ENCODE measurements at places on chromosomes 6 and 20.

- DNase-seq = no peak
Measured at GRCh38 chr6:152170702-152171667, 363.5 kb downstream of the ESR1 start.

GRCh38 chr20:1215386-1216170 is 10.3 kb upstream of the RAD21L1 start:
- peak; percentile 12 for DNase-seq

- DNase-seq = no peak
Measured at GRCh38 chr6:139402876-139403386, 28.5 kb upstream of the CITED2 start.

DNA sequence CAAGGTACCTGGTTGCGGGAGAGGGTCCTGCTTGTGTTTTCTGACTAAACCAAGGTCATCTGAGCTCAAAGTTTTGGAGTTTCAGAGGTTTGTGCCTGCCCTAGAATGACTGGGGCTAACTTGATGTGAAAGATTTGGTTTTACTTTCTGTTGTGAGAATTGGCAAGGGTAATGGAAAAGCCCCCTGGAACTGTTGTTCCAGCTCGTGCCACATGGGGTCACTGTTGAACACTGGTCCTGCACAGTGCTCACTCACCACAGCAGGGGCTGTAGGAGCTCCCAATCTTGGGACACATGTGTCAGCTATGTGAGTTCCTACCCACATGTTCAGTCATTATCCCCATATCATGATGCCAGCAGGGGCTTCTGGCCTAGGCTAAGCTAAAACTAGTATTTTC is 6.5 kb downstream of the TGM6 start:
- DNase-seq = no peak

- DNase-seq = no peak
Measured at GRCh38 chr6:33117811-33118277, 42.1 kb downstream of the HLA-DPB1 start.

- no peak for DNase-seq
Measured at GRCh38 chr6:27809067-27809938, 102.9 kb downstream of the OR2B2 start.

DNA sequence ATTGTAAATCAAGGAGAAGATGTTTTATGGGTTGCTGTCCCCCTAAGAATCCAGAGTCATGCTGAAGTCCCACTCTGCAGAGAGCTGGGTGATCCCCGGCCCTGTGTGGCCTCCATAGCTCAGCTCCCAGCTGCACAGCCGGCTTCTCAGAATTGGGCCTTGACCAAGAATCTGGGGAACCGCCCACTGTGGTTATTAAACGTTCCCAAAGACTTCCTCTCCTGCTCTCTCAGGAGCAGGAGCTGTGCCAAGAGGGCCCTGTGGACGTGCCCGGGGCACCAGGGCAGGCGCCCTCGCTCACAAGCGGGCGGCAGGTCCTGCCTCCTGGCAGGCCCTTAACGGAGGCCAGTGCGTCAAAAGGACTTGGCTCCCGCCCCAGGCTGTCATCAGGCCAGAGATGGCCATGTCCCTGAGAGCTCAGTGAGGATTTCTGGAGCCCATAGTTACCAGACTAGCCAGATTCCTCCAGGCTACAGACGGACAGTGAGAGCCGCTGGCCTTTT is 30.4 kb downstream of the ZC3H12D start:
- no peak for DNase-seq

DNA sequence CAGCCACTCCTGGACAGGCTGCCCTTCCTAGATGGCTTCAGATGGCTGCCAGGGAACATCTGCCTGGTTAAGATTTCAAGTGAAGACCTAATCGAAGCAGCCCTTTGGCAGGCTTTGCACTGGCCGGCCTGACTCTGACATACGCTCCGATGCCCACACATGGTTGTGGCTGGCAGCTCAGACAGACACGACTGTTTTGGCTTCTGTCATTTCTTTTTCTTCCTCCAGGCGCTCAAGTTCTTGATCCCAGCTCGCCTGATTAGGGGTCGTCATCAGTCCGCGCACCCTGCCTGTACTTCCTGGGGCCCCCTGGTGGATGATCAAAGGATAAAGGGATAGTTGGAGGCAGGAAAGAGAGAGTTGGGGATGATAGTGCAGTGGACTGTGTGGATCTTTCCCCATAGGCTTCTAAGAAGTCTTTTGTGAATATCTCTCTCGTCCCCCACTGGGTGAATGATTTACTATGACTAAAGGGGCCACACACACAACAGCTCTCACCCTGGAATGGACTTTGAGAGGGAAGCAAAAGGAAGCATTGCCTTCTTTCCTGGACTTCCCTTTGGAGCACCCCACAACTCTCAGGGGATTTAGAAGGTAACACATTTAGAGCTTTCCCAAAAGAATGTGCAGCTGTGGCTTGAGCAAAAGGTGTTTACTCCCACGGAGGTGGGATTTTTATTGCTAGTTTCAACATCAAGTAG is 21.4 kb upstream of the TRAM2 start:
- DNase-seq = no peak

GRCh38 chr6:158377860-158378259 is 65.6 kb downstream of the TULP4 start:
- no peak for DNase-seq

DNA sequence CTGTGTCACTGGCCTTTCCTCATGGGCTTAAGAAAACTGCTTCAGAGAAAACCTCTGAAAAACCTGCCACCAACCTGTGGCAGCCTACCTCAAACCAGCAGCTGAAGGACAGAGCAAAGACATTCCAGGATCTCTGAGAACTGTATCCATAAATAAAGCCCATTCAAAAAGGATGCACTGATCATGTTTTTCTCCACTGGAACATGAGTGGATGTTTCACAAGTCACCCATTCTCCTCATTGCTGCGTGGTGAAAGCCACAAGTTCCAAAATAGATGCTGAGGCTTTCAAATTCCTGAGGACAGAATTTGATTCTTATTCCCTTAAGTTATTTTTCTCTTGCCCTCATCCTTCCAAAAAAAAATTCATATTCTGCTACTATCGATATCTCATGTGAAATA is 280.6 kb downstream of the KHDC1L start:
- no peak for DNase-seq

- no peak for DNase-seq
Measured at GRCh38 chr6:131251590-131252199, 116.4 kb downstream of the AKAP7 start.

DNA sequence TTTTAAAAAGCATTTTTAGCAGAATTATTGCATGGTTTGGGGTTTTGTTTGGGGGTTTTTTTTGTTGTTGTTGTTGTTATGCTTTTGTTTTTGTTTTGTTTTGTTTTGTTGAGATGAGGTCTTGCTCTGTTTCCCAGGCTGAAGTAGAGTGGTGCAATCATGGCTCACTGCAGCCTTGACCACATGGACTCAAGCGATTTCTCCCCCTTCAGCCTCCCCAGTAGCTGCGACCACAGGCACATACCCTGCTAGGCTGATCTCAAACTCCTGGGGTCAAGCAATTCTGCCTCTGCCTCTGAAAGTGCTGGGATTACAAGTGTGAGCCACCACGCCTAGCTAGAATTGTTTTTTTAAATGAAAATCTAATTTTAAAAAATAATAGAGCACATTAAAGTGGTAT is 35.7 kb downstream of the UBR2 start:
- DNase-seq = no peak

DNA sequence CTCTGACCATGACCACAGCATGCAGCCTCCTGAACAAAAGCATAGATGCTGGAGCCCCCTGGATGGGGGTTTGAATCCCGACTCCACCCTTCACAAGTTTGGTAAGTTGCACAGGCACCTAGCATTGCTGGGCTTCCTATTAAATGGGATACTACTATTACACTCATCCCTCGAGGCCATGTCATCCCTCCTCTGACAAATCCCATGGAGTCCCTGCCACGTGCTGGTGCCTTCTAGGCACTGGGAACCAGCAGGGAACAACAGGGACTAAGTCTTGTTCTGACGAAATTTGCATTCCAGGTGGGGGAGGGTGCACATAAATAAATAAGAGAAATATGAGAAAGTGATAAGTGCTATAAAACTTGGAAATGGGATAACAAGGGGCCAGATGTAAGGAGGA is 15.3 kb upstream of the SIRPA start:
- DNase-seq = no peak

- no peak for DNase-seq
Measured at GRCh38 chr20:41411391-41411847, 44.8 kb upstream of the EMILIN3 start.

- no peak for DNase-seq
Measured at GRCh38 chr6:75693534-75693933, 55.5 kb upstream of the MYO6 start.

Measured in activated naive CD4-positive, alpha-beta T cell (primary cell).